ENCODE measurements at places on chromosomes 5 and 9.

- DNase-seq, result no peak
Measured at GRCh38 chr5:159057426-159057825, 42.3 kb downstream of the EBF1 start.

DNA sequence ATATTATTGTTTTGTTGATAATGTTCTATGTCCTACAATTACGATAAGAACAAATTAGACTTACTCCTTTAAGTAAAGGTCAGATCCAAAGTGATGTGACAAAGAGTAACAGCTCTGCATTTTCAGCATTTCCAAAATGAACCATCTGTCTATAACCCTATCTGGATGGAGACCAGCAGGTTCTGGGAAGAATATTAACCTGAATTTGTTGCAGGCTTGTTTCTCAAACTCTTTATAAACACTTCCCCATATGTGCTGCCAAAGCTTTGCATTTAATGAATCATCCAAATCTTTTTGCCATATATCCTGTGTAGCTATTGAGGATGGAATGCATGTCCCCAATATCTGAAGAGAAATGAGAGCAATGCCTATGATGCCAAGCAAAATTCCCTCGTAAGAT, 198.9 kb upstream of the SLC27A6 start:
- DNase-seq, result no peak

- DNase-seq, result no peak
Measured at GRCh38 chr5:158159621-158160020, 300.7 kb upstream of the CLINT1 start.

DNA sequence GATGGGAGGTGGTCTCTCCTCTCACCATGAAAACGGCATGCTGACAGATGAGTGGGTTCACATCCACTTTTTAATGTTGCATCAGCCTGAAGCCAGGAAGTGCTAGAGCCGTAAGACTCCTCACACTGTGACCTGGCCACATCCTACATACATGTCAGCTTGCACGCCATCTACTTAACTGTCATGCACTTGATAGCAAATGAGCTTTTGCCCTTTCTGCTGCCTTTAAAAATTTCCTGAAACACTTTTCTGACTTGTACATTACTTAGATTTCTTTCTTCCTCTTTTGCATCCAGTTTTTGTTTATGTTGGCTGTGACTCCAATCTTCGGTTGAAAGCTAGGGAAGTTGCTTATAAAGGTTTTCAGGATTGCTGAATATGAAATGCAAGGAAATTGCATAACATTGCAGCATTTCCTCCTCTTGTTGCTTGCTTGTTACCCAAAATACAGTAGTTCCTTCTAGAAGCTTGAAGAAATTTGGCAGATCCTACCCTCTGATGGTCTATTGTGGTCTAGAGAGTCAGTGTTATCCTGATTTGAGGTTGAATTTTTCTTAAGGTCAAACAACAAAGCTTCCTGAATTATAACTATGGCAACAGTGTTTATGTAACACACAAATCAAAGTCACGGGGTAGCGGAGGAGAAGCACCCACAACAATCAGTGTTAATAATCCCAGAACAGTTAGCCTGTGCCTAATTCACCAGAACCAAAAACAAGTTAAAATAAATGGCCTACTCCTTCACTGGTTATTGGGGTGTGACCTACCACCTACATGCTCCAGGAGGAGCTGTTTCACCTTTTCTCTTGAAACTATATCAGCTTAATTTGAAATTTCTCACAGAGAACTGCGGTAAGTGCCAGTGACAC, 232.5 kb downstream of the ARHGAP26 start:
- DNase-seq, result peak; percentile 79

- peak; percentile 15 for DNase-seq
Measured at GRCh38 chr5:36417221-36417620, 115.5 kb upstream of the RANBP3L start.

DNA sequence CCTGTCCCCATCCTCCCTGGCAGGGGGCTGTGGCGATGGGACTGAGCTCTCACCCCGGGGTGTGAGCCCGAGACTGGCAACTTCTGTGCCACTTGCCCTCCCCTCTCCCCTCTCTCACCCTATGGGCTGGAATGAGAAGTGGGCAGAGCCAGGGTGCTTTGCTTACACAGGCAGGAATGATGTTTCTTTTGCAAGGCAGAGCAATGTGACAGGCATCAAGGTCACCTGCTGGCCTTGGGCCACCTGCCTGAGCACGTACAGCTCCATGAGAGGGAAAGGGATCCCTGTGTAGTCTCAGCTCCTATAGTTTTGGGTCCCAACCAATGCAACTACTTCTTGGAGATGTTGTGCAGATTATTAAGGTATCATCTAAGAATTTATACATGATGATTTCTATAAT, 252.8 kb upstream of the DAP start:
- no peak for DNase-seq

DNA sequence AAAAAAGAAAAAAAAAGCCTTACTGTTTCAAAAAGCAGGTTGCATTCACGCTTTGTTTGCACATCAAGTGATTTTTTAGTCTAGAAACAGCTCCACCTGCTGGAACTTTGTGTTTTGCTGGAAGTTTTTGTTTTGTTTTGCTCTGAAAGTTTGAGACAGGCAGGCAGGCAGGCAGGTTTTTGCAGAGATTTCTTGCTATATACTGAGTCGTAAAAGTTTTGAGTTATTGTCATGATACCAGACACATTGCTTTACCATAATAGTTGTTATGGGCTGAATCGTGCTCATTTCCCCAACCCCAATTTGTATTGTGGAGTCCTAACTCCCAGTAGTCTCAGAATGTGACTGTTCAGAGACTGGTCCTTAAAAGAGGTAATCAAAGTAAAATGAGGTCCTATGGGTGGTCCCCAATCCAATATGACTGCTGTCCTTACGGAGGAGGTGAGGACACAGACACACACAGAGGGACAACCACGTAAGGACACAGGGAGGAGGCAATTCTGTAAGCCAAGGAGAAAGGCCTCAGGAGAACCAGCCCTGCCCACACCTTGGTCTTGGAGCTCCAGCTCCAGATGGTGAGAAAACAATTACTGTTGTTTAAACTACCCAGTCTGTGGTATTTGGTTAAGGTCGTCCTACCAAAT, 20.9 kb downstream of the OR2Y1 start:
- peak; percentile 54 for DNase-seq
